Nephron progenitor cell (in vitro differentiated cells): ENCODE measurements at places on chromosomes 4 and X.

GRCh38 chrX:12901486-12901885 lies 4.9 kb upstream of the TLR8 start:
- DNase-seq: peak; percentile 59

DNA sequence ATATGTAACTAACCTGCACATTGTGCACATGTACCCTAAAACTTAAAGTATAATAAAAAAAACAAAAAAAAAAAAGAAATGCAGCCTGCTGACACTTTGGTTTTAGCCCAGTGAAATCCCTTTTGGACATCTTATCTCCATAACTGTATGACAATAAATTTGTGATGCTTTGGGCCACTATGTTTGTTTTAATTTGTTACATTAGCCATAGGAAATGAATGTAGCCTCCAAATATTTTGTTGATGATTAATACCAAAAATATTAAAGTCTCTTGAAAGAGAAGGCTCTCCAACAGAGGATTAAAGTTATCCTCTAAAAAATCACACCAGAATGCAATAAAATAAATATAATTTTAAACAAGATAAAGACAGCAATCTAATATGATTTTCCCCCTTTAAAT lies 852.7 kb upstream of the SLIT2 start:
- DNase-seq: no peak

GRCh38 chrX:63713526-63713925 lies 71.5 kb downstream of the ARHGEF9 start:
- no peak for DNase-seq

DNA sequence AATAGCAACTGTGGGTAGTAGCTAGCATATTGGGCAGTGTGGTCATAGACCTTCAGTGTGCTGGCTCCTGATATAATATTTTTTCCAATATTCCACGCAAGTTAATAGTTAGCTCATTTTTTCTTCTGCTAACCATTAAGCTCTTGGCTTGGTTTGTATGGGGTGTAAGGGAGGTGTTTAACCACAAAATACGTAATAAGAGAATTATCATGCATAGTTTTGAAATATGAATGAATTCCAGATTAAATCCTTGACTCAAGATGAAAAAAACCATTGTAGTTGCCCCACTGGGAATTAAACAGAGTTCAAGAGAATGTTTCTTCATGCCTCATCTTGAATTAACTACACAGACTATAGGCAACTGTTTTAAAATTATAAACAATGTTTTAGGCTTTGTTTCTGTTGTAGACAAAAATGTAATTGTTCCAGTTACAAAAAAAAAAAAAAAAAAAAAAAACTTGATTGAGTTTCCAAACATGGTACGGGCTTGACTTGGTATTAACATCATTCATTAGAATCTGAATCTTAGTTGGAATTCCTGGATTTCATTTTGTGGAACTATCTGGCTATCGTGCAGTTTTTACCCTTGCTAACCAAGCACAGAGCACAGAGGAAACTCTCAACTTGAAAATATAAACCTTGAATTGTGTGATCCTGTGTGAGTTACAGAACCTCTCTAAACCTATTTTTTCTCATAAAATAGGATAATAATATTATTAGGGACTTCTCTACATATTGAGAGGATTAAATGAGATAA lies 28.4 kb downstream of the CXCL1 start:
- no peak for DNase-seq

- no peak for DNase-seq
These were observed 183.8 kb upstream of the VCX3A start for GRCh38 chrX:6718766-6719165.

DNA sequence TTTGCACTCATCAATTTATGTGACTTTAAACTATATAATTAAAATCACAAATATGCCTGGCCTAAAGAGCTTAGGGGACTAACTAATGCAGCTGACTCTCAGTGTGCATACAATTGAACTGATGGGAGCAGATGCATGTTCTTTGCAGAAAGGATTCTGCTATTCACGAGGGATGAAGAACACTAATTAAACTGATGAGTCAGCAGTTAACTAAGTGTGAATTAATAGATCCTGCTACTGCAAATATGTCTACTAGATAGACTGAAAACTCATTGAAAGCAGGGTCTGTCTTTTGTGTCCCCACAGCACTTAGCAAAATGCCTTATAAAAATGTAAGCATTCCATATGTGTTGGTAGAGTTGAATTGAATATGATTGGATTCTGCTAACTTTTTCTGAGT lies 104.0 kb downstream of the SRPX start:
- no peak for DNase-seq

- no peak for DNase-seq
These were observed 28.6 kb downstream of the NUDT10 start for GRCh38 chrX:51361251-51361650.

DNA sequence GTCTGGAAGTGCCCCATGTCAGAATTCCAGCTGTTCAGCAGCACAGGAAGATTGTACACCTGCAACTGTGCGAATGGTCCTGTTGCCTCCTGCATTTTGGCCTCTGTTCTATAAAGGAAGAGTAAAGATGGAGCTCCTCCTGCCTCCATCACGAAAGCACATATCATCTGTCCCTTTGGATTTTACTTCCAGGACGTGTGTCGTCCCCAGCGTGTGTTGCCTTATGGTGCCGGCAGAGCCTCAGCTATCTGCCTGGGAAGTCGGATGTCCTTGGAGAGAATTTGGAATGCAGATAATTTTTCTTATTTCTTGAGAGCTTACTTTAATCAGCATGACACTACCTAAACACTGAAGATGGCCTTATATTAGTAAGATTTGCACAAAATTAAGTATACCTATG lies 97.7 kb downstream of the GATB start:
- no peak for DNase-seq

DNA sequence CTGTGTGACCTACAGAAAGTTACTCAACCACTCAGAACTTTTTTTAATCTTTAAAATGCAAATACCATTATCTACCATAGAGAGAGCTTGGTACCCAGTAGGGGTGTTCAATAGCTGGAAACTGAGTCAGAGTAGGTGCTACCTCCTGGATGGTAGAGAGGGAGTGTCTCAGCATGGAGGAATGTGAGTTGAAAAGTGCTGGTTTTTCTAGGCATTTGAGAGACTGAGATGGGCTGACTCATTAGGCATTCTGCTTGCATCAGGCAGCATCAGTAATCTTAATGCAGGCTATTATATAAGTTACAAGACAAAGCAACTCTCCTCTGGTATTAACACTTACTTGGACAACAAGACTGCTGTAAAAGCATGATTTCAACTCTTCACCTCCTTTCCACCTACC lies 70.9 kb upstream of the ARHGEF9 start:
- DNase-seq: no peak

DNA sequence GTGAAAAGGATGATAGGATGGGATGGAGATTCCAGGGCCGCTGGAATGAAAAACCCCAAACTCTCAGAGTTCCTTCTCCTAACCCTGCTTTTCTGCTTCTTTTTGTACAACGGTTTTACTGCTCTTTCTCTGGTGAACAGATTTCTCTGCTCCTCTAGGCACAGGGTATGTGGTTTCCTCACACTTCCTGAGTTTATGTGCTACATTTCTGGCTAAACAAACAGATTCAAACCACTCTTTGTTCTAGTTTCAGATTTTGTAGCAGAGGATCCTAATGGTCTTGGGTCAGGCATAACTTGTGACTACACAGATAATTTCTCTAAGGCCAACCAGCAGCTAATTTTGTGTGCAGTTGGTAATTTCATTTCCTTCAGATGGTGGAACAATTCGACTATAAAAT lies 52.6 kb downstream of the OSTC start:
- DNase-seq: no peak

DNA sequence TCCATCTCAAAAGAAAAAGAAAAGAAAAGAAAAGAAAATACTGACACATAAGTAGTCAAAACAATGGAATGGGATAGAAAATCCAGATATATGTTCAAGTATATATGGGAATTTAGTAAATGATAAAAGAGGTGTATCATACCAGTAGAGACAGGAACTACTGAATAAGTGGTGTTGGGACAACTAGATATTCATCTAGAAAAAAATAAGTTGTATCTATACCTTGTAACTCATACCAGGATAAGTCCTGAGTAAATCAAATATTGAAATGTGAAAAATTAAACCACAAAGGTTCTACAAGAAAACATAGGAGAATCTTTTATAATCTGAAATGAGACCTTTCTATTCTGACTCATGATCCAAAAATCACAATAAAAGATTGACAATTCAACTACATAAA lies 58.5 kb downstream of the RBM47 start:
- no peak for DNase-seq

DNA sequence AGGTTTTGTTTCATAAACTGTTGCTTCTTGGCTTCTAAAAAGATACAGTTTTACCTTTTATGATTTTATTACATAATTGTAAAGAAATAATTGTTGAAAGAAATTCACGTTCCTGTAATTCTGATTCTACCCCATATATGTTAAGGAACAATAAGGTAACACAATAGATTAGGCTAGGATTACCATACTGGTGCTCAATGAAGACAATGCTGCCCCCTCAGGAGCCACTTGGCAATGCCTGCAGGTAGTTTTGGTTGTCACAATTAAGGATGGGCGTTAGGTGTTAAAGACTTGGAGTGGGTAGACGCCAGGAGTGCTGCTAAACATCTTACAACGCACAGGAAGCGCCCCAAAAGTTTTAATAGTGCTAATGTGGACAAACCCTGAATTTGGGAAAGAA lies 133.2 kb downstream of the NLGN4X start:
- no peak for DNase-seq
